ENCODE measurements at places on chromosomes 6 and 20. TPM values are rescaled to one million over a fixed set of nuclear protein-coding genes. Genes with fewer than 3 reads are reported as not detected.

Gene DLK2
- 0.51 TPM for total RNA-seq

Gene EMILIN3
- not detected for total RNA-seq

Gene CST4
- total RNA-seq, result not detected

Gene SRSF12
- under 0.01 TPM for total RNA-seq

Gene CABLES2
- 3.0 TPM for total RNA-seq

Gene PABPC1L
- 5.9 TPM for total RNA-seq

Gene TMEM74B
- not detected for total RNA-seq

Gene KIF25
- total RNA-seq, result not detected

Gene RAET1E
- total RNA-seq, result 10.4 TPM

Gene APOM
- total RNA-seq, result 3.3 TPM

Gene TRIM31
- not detected for total RNA-seq

Gene OR2J3
- total RNA-seq, result not detected

Gene CST5
- not detected for total RNA-seq

Gene TFAP2A
- total RNA-seq, result 2.5 TPM

Gene NFATC2
- total RNA-seq, result 0.51 TPM

Gene CAP2
- total RNA-seq, result 4.8 TPM

Gene NT5DC1
- total RNA-seq, result 1.8 TPM

Gene CSTF1
- total RNA-seq, result 69.3 TPM

Gene RAD21L1
- not detected for total RNA-seq

Gene NRSN1
- not detected for total RNA-seq

Gene LY6G5B
- total RNA-seq, result 2.7 TPM

Gene TNNC2
- total RNA-seq, result not detected

Gene ANKEF1
- 0.22 TPM for total RNA-seq

Gene POPDC3
- total RNA-seq, result 45.1 TPM

Gene LIME1
- 32.0 TPM for total RNA-seq

Gene BHLHE23
- total RNA-seq, result not detected

Gene POU5F1
- 0.22 TPM for total RNA-seq
